ENCODE measurements at places on chromosomes 11 and 22.

GRCh38 chr11:69489031-69489745 lies 7.7 kb downstream of the LINC01488 start:
- no peak for DNase-seq

- DNase-seq: peak; percentile 32
These were observed 870 bp upstream of the CTTN start for GRCh38 chr11:70397336-70397982.

DNA sequence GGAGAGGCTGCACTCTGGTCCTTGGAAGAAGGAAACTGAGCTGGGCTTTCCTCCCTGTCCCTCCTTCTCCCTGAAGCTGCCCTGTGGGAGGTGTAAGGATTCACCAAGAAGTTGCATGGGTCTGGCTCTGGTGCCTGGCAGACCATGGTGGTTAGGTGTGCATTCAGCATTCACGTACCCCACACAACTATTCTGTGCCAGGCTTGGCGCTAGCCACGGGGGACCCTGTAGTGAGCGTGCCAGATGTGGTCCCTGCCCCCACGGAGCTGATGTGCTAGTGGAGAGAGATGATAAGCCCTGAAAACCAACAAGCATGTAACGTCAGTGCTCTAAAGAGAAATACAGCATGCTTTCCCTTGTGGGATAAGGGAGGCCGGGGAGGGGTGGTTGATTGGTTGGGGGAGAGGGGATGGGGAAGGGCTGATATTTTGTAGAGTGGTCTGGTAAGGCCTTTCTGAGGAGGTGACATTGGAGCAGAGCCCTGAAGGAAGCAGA lies 48.9 kb downstream of the CD82 start:
- no peak for DNase-seq

DNA sequence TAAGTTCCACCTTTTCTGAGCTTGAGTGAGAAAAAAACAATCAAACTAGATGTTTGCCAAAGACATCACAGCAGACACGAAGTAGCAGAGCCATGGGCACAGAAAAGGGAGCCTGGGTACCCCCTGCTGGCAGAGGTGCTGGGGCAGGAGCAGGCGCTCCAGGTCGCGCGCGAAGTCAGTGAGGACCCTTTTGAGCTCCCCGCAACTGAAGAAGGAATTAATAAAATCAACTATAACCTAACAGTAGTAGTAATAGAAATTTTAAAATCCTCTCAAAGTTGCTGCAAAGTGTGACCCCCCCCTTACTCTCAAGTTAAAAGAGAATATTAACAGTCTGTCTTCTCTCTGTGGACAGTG lies 20.0 kb upstream of the PARVB start:
- DNase-seq: no peak

- DNase-seq: no peak
These were observed 89.1 kb downstream of the SWAP70 start for GRCh38 chr11:9753021-9753420.

GRCh38 chr11:72378704-72379383 lies 55.5 kb downstream of the CLPB start:
- no peak for DNase-seq

GRCh38 chr22:44185237-44186120 lies 4.8 kb downstream of the PARVG start:
- no peak for DNase-seq

- DNase-seq: no peak
These were observed 9.7 kb upstream of the TXNRD2 start for GRCh38 chr22:19951346-19951745.

Data from kidney capillary endothelial cell (primary cell).